Astrocyte of the hippocampus (primary cell): ENCODE measurements at places on chromosomes 2 and 18.

DNA sequence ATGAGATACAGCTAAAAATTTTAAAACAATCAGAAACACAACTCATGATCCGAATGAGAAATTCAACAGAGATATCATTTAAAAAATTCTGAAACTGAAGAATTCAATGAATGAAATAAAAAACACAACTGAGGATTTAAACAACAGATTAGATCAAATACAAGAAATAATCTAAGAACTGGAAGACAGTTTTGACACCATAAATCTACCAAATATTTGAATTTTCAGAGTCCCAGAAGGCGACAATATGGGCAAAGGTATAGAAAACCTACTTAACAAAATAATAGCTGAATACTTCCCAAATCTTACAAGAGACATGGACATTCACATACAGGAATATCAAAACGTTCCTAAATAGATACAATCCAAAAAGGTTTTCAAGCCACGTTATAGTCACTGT is 221.9 kb downstream of the OTX1 start:
- no peak for DNase-seq

DNA sequence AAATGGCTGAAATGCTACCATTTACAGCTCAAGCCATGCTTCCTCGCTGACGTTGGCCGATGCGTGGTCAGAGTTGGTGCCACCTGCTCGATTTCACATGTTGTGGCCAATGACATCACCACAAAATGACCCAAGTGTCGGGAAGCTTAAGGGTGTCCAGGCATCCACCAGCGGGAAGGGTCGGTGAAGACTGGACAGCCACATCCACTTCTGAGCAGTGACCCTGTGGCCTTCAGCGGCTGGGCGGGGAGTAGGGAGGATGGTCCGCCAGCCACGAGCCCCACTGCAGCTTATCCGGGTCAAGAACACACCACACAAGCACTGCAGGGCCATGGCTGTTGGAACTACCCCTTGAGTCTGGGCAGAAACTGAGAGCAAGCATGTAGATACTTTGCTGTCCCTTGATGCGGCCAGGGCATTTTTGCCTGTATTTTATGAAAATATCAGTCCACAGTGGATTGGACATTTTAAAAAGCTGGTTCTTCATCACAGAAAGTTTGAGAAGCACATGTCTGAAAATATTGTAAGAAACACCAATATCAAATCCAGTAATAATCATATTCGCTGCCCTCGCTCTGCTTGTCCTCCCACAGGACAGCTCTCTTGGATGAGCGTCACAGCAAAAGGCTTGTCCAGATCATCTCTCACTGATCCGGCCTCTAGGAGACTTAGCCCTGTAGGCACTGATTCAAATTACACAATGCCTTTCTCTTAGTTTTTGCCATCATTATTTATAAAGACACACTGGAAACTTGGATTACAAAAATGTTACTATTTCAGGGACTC is 174.0 kb downstream of the TWIST2 start:
- no peak for DNase-seq

- no peak for DNase-seq
Measured at GRCh38 chr18:75173125-75173432, 35.9 kb downstream of the PTGR3 start.

- DNase-seq, result no peak
Measured at GRCh38 chr2:183505911-183506310, 381.7 kb downstream of the NUP35 start.
